ENCODE measurements at places on chromosomes 12 and 14.

DNA sequence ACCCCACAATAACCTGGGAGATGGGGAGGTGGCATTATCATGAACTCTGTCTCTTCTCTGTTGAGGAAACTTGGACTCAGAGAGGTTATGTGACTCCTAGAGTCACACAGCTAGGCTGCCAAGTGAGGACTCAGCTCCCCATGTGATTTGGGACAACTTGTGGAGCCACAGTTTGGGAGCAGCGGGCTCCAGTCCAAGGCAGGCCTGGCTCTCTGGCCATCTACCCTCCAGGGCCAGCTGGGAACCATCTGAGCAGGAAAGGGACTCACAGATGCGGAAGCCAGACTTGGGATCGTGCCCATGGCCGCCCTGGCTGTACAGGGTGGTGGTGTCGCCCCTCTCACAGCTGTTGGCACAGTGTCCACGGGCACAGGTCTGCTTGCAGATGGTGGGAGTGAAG lies 59.1 kb downstream of the ISCA2 start:
- DNase-seq: no peak

GRCh38 chr12:80100591-80100990 lies 1.3 kb downstream of the OTOGL start:
- no peak for DNase-seq

GRCh38 chr14:70972107-70972976 lies 65.1 kb downstream of the PCNX1 start:
- peak; percentile 79 for DNase-seq

DNA sequence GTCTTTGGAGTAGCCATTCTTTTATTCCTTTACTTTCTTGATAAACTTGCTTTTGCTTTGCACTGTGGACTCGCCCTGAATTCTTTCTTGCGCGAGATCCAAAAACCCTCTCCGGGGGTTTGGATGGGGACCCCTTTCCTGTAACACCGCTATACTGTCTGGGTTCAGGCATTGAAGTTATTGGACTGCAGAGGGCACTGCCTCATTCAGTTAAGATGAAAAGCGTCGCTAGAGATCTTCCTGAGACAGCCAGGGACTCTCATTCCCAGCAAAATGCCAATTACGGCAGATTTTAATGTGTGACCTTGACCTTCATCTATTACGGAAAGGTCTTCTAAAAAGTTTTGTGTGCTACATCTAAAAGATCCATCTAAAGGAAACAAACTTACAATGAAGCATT lies 17.3 kb upstream of the RIMKLB start:
- no peak for DNase-seq

DNA sequence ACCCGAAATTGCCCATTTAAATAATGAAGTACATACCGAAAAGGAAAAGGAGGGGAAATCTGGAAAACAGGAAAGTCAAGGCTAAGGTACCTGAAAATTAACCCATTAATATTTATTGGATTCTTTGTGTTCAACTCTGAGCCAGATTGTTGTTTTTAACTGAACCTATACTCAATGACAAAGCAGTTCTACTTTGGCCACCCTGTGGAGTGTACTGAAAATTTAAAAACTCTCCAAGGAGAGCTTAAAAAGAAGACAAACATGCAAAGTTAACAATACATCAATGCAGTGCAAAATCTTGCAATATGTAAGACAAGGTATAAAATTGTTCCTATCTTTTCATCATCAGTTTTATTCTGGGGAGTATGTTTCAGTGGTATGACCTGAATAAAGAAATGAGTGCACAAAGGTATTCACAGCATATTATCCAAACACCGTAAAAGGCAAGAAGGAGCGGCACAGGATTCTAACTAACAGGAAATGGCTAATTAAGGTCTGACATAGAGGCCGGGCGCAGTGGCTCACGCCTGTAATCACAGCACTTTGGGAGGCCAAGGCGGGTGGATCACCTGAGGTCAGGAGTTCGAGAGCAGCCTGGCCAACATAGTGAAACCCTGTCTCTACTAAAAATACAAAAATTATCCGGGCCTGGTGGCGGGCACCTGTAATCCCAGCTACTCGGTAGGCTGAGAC lies 1.7 kb downstream of the USP44 start:
- no peak for DNase-seq

- no peak for DNase-seq
Observed at GRCh38 chr12:84069699-84070098, 842.9 kb downstream of the SLC6A15 start.

GRCh38 chr12:128807161-128807724 lies 16.5 kb downstream of the SLC15A4 start:
- no peak for DNase-seq

DNA sequence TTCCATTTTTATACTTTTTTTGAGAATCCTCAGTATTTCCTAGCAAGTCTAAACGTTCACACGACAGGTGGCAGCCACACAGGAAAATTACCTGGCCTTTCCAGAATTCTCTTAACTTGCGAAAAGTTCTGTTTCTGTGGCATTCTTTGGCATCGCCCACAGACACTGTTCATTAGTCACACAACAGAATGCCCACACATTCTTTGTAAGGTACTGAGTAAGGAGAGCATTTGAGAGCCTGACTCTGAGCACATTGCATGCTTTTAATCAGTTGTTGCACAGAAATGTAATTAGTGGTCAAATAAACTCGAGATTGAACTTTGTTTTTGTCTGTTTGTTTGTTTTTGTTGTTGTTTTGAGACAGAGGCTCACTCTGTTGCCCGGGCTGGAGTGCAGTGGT lies 52.4 kb downstream of the LMNTD1 start:
- DNase-seq: no peak

- DNase-seq: no peak
Observed at GRCh38 chr12:67740711-67741110, 92.2 kb downstream of the DYRK2 start.

- no peak for DNase-seq
Observed at GRCh38 chr12:75722714-75723200, 211.3 kb upstream of the KRR1 start.

- no peak for DNase-seq
Observed at GRCh38 chr14:39265806-39266524, 32.2 kb downstream of the MIA2 start.

DNA sequence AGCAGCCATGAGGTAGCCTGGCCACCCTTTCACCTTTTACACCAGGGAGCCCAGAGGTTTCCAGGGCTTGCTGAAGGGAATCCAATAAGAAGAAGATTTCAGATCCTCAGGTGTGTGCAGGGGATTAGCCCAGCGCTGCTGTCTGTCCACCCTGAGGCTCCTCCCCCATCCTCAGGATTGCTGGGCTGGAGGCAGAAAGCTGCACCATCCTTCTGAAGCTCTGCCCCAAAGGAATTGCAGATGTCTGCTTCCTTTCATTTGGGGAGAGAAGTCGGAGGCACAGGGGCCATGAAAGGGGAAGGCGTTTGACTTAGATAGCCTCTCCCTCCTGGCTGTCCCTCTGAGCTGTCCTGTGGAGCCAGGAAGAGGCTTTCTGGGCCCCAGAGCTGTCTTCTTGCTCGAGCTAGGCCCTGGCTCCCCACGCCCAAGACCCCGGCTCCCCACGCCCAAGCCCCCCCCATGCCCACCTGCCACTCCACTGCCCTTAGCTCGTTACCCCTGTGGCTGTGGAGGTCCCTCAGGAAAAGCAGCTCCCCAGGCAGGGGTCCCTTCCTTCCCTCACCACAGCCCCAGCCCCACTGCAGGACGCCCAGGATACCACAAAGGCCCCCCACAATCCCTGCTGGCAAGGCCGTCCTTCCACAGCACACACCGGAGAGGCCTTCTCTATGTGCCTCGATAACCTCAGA lies 359.0 kb downstream of the CACNA1C start:
- DNase-seq: no peak

DNA sequence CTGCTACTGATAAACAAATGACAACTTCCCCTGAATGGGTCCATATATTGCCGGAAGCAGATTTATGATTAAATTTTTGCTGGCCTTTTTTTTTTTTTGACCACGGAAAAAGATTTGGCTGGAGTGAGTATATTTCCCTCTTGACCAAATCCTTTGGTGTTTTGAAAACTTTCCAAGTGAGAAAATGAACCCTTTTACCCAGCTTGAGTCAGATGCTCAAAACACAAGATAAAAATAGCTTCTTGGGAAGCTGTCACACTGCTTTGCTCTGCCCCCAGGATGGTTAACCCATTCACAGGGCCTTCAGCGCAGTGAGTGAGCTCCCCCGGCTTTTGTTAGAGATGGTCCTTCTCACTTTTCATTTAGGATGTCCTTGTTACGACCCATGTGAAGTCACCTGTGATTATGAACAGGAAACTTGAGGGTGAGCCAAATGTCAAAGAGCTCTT lies 224.3 kb downstream of the PELI2 start:
- DNase-seq: no peak

DNA sequence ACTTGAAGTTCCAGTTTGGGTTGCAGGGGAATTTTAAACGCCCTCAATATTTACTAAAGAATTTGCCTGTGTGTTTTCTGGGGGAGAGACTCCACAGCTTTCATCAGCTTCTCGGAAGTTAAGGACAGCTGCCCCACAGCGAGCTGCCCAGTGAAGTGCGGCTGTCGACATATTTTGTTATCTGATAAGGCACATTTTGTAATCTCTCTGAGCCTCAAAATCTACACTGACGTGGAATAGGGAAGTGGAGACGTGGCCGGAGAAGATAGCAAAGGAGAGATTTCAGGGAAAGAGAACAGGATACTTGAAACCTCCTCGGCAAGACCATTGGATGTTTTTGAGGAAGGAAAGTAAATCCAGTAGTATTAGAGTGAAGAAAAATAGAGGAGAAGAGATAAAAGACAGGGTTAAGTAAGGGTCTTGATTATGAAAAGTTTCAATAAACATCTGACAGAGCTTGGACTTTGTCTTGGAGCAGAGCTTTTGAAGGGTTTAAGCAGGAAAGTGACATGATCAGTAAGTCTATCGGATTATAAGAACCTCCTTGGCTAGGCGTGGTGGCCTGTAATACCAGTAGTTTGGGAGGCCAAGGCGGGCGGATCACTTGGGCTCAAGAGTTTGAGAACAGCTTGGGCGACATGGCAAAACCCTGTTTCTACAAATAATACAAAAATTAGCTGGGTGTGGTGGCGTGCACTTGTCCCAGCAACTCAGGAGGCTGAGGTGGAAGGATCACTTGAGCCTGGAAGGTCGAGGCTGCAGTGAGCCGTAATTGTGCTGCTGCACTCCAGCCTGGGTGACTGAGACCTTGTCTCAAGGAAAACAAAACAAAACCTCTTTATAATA lies 1.1 kb downstream of the POLR3B start:
- DNase-seq: no peak

DNA sequence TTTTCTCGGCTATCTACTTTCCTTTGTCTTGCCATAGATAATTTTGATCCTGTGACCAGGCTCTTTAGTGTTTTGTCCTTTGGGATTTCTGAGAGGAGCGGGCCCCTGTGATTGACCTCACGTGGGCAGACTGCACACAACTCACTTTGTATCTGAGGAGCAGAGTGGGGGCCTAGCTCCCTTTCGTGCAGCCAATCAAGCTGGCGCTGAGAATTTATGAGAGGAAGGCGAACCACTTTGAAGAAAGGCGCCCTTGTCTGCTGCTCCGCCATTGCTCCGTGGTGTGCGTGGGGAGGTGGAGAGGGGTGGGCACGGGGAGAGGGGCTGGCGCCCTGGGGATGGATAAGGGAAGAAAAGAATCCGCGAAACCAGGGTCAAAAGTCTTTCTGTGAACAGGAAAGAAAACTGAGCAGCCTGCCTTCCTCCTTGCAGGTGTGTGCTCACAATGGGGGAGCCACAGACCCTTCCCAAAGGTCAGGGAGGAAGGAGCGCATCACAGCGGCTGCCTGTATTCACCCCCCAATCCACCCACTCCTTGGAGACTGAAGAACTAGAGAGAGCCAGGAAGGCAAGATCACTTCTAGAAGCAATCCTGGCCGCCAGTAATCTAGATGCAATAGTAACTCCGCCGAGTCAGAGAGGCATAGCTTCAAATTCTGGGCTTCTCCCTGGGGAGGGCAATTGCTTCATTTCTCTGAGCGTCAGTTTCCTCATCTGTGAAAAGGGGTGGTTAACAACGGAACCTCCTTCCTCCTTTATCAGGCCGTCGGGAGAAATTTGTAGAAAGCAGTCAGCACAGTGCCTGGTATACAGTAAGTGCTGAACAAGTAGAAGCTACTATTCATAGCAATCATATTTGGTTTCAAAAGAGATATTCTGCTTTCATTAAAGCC lies 24.9 kb upstream of the MED13L start:
- no peak for DNase-seq

DNA sequence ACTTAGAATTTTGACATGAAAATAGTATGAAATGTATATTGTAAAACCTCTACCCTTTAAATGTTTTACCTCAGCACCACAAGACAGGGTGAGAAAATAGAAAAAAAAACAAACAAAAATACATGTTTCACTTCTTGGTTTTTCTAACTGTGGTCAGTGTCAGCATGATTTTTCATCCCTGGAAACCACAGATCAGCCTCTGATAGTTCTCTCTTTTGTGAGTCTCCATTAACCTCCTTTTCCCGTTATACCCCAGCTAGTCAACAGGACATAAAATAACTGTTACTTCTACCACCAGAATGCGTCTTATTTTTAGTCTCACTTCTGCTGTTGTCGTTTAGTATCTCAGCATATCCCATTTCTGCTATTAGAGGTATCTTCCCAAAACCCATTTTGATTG lies 48.3 kb upstream of the KCNMB4 start:
- no peak for DNase-seq

GRCh38 chr12:93413064-93413463 lies 28.7 kb downstream of the UBE2N start:
- no peak for DNase-seq

DNA sequence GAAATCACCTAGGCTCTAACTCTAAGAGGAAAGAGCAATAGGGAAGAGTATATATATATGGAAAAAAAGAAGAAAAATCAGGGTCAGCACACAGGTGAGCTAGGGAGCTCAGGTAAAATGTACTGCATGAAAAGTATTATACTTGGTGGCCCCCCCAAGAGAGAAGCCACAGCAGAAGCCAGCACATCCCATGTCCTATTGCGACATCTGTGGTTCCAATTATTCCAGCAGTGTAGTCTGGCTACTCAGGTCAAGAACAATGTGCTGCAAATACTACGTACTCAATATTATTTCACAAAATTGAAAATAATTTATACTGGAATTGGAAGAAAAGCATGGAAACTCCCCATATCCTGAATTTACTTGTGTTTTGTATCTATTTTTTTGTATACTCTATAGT lies 85.5 kb downstream of the CEP83 start:
- DNase-seq: no peak

DNA sequence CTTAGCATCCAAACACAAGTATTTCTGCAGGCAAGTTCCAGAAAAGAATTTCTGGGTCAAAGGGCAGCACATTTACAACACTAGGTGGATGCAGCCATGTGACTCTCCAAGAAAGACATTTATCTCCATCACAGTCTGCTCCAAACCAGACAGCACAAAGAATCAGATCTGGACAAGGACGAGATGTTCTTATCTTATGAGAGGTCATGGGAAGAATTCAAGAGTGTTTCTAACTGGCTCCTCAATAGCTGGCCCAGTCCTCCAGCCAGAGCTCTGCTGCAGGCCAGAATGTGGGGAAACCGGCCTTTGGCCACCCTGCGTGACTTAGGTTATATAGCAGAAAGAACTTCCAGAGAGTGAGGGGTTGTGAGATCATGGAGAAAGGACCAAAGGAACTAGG lies 17.4 kb downstream of the TMEM119 start:
- no peak for DNase-seq

GRCh38 chr14:90386321-90386720 lies 10.5 kb upstream of the CALM1 start:
- DNase-seq: no peak
